ENCODE measurements at places on chromosomes 7 and 10. TPM values are rescaled to one million over a fixed set of nuclear protein-coding genes. Genes with fewer than 3 reads are reported as not detected.

TCAF2 gene
- 10.7 TPM for polyA plus RNA-seq

GRCh38 chr7:25262586-25262985 is 34.3 kb upstream of the NPVF start:
- DNase-seq: no peak

- DNase-seq: peak; percentile 38
Measured at GRCh38 chr10:124225029-124225466, 131.7 kb upstream of the CHST15 start.

FXYD4 gene
- not detected for polyA plus RNA-seq

DNA sequence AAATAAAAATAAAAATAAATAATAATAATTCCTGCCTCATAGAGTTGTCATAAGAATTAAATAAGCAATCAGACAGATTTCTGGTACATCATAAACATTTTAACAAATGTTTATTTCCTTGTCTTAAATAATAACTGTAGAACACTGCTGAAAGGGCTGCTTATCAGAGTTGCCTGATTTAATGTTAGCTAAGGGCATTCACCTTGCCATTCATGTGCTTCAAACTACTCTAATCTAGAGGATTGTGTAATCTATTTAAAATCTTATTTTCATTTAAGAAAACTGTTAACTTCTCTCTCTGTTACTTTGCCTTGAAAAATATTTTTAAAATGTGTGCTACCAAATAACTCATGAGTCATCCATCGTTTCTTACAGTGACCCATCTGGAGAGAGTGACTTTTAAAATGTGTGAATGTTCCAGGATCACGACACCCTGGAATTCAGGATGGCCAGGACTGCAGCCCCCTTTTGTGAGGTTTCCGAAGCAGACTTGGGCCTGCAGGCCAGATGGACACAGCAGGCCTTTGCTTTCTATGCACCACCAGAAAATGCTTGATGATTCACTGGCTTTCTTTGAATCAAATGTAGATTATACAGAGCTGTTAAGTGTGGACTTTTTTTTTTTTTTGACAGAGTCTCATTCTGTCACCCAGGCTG is 109.1 kb upstream of the TNS3 start:
- DNase-seq: no peak

DNA sequence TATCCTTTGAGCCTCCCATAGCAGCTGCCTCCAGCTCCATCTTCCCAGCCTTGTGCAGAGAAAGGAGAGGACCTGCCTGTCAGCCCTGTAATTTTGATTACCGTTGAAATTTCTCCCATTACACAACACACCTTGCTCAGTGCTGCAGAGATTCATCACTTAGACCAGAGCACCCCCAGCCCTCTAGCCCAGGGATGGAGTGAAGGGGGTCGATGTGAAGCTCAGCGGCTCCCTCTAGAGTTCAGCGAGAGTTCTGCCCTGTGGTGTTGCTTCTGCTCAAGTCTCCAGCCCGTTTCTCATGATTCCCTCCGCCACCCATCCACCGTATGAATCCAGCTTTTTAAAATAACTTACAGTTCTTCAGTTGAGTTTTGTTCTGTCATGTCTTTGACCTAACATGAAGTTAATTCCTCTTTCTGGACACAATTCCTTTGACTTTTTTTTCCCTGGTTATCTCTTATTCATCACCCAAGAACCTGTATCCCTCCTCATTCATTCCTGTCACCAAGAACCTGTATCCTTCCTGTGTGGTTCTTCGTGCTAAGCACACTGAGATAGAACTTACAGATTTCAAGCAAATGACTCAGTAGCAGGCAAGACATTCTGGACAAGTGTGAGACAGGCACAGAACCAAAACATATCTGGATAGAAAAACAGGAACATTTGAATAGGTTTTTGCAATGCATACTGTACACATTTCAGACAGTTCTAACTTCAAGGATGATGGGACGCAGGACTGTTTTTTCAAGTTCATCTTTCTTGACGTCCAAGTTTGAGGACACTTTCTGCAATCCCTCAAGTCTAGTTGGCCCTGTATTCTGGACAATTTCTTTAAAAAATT is 35.0 kb upstream of the ZNF32 start:
- DNase-seq: no peak

PPP1R17 gene
- not detected for polyA plus RNA-seq

DNA sequence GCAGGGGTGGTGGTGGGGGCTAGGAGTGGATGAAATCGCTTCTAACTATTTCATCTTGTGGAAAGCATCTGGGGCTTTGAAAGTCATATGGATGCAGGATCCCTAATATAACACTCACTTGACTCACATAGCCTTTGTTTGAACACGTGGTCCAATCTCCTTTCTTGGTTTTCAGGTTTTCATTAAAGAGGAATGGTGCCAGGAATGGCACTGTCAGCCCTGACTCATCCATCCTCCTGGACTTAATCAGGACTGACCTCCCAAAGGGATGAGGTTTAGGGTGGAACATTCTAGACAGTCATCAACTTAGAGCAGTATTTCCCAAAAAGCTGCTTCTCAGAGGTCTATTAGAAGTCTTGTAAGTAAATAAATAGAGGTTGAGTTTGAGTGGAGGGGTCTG is 162.0 kb upstream of the PLXNA4 start:
- DNase-seq: no peak

DNA sequence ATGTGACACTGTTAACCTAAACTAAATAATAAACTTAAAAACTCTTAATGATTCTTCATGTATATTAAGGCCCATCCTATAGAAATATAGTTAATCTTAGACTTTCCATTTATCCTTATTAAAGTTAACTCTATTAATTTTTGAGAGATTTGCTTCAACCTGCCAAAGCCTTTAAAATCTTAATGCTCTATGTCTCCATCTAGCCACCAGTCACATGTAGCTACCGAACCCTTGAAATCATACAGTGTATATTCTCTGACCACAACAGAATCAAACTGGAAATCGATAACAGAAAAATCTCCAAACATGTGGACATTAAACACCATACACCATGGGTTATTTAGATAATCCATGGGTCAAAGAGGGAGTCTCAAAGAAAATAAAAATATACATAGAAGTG is 51.9 kb downstream of the ASZ1 start:
- no peak for DNase-seq

DNA sequence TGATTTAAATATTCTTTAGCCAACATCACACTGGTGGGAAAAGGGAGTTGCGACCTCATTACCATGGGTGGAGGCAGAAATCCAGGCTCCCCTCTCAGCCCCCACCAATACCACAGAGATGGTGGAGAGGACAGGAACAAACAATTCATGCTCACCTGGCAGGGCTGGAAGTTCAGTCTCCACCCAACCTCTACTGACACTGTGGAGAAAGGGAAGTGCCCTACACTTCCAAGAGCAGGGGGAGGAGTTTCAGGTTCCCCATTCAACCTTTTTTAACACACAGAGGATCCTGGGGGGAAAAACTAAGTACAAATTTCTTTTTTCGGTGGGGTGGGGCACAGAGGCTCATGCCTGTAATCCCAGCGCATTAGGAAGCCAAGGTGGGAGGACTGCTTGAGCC is 210.1 kb upstream of the KCTD7 start:
- DNase-seq: no peak

- no peak for DNase-seq
Measured at GRCh38 chr7:84251277-84251781, 56.7 kb upstream of the SEMA3A start.

SPDYE1 gene
- 0.21 TPM for polyA plus RNA-seq

TUBB8 gene
- polyA plus RNA-seq: not detected

DNA sequence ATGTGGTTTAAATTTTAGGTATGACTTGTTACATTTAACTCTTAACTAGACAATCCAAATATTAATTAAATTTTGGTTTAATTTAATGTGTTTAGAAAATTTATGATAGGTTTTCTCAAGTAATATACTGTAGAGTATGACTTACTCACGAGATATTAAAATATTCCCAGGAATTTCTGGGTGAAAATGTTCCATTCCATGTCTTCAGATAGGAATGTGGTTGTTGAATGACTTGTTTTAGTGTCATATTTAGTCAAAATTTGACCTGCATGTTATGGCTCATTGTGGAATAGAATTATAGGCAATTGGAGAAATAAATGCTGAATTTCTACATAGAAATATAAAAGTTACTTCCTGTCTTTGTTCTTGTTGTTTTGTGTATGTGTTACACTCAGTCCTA is 46.7 kb downstream of the SHOC2 start:
- DNase-seq: no peak

DNA sequence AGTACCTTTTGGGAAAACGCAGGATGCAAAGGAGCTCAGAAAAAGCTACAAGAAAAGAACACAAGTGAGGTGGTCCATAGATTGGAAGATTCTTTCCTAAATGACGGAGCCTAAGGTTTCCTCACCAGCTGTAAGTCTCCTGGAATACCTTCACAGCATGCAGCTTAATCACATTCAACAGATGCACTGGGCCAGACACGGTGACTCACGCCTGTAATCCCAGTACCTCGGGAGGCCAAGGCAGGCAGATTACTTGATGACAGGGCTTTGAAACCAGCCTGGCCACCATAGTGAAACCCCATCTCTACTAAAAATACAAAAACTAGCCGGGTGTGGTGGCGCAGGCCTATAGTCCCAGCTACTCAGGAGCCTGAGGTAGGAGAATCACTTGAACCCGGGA is 228.7 kb downstream of the FRMD4A start:
- no peak for DNase-seq

CAV1 gene
- polyA plus RNA-seq: not detected

RINT1 gene
- 17.9 TPM for polyA plus RNA-seq

- DNase-seq: no peak
Measured at GRCh38 chr7:51313738-51314425, 2.7 kb downstream of the COBL start.

NPFFR1 gene
- not detected for polyA plus RNA-seq

- no peak for DNase-seq
Measured at GRCh38 chr7:13990984-13991790, 1.7 kb upstream of the ETV1 start.

CC2D2B gene
- not detected for polyA plus RNA-seq

- peak; percentile 32 for DNase-seq
Measured at GRCh38 chr10:73810358-73810734, 1.1 kb downstream of the NDST2 start.

DNA sequence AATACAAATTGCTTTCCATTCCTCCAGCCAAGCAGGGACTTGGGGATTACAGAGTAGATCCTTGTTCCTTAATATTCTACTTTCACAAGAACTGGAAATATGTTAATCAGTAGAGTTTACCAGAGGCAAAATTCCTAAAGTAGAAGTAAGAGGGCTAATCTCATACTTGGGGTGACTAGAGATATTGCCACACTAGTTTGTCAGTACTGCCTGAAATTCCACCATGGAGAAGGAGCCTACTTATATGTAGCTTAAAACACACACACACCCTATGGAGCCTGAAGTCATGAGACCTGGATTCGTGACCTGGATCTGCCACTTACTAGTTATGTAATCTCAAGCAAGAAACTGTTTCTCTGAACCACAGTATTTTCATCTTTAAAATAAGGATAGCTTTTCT is 33.9 kb downstream of the STRIP2 start:
- DNase-seq: no peak

BICC1 gene
- polyA plus RNA-seq: not detected

- DNase-seq: no peak
Measured at GRCh38 chr10:117946525-117947070, 100.1 kb downstream of the RAB11FIP2 start.

DNA sequence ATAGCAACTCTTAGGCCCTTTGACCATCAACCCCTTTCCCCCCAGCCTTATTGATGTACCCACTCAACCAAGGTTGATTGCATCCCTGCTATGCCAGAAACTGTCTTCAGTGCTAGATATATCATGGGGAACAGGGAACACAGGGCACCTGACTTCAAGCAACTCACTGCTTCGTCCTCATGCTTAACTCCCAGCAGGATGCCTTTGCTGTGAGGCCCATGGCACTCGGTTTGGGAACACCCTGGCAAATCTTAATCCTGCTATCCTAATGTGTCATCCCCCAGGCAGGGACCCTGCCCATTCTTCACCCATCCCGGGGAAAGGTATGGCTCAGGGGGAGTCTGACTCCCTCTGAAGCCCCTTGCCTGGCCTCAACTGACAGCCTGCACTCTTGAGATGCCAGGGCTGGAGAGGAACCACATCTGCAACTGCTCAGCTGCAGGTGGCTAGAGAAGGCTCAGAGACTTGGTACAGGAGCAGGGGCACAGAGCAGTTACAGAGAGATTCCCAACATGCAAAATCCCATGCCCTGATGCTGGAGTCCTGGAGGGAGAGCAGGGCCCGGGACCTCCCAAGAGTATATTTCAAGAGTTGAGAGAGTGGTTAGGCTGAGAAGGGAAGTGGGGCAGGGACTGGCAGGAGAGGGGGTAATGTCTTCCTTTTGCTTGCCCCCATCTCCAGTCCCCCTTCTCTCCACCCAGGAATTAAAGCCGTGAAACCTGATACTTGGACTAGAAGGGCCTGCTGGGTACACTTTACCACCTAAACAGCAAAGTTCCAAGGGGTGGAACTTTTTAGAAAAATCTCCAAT is 2.4 kb upstream of the UNC5B start:
- no peak for DNase-seq

- no peak for DNase-seq
Measured at GRCh38 chr10:77175631-77176222, 461.9 kb downstream of the KCNMA1 start.

DNA sequence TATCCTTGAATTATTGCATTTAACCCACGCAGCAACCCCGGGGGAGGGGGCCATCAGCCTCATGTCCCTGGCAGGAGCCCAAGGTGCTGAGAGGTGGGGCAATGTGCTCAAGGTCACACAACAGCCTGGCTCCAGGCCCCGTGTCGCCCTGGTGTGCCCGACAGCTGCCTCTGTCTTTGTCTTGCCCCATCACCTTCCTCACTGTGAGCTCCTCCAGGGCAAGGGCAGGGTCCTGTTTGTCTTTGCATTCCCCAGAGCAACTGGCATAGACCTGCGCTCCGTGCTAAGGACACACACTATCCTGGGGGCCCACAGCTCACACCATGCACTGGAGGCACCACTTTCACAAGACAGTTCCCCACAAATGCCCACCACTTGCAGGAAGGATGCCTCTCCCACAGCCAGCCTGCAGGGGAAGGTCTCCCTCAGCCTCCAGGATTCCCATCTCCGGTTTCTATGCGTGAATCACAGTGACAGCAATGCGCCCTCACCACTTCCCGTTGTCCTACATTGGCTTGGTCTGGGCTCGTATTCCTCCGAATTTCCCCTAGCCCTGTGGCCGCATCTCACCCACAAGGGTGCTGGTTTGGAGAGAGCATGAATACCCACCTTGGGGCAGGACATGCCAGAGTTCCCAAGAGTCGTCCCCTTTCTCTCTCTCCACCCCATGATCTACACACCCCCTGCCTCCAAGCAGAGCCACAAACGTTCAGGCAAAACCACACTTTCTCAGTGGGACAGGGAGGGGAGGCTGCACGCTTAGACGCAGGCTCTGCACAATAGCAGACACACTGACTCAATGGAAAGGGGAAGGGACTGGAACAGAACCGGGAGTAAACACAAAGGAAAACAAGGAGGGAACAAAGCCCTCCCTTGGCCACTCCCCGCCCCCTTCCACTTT is 10.3 kb downstream of the ITPRIP start:
- DNase-seq: no peak

EMX2 gene
- polyA plus RNA-seq: not detected

TYSND1 gene
- 21.0 TPM for polyA plus RNA-seq

- no peak for DNase-seq
Measured at GRCh38 chr10:11663763-11664555, 52.5 kb upstream of the USP6NL start.

INA gene
- not detected for polyA plus RNA-seq

KLLN gene
- polyA plus RNA-seq: 0.25 TPM

GRCh38 chr7:64916-65341 is 127.4 kb upstream of the FAM20C start:
- DNase-seq: no peak
